ENCODE measurements at places on chromosomes 16 and 17. TPM values are rescaled to one million over a fixed set of nuclear protein-coding genes. Genes with fewer than 3 reads are reported as not detected.

The COA3 gene
- 52.5 TPM for total RNA-seq

The ARMC7 gene
- total RNA-seq, result 4.5 TPM

The CDC27 gene
- total RNA-seq, result 217 TPM

The BRIP1 gene
- 20.7 TPM for total RNA-seq

The KRT12 gene
- not detected for total RNA-seq

The KRT16 gene
- not detected for total RNA-seq

The TOP2A gene
- total RNA-seq, result 148 TPM

The CACNA1G gene
- not detected for total RNA-seq

The NF1 gene
- 53.9 TPM for total RNA-seq

The CACNG1 gene
- total RNA-seq, result not detected

The WFIKKN2 gene
- total RNA-seq, result not detected

The JPH3 gene
- 0.13 TPM for total RNA-seq

The MT4 gene
- not detected for total RNA-seq

The EPN3 gene
- 0.13 TPM for total RNA-seq

The ATP1B2 gene
- total RNA-seq, result not detected

The KRT32 gene
- total RNA-seq, result not detected

The CCDC200 gene
- not detected for total RNA-seq

The STX1B gene
- total RNA-seq, result 0.27 TPM

The CCDC144A gene
- total RNA-seq, result 8.9 TPM

The EEF2K gene
- 47.7 TPM for total RNA-seq

The CCR7 gene
- total RNA-seq, result not detected

The KCNJ2 gene
- total RNA-seq, result 25.0 TPM

The RGS11 gene
- total RNA-seq, result 3.1 TPM

The RAB37 gene
- total RNA-seq, result 0.13 TPM

The KNOP1 gene
- 25.8 TPM for total RNA-seq

The G6PC1 gene
- not detected for total RNA-seq

The PCTP gene
- 25.8 TPM for total RNA-seq

The ADAM11 gene
- 0.13 TPM for total RNA-seq

The KIF19 gene
- total RNA-seq, result 3.6 TPM

The MYH2 gene
- not detected for total RNA-seq

The MEOX1 gene
- total RNA-seq, result not detected

The RNF222 gene
- total RNA-seq, result not detected

The ZFHX3 gene
- total RNA-seq, result 7.6 TPM

The SLFN14 gene
- not detected for total RNA-seq
